GM12891 (cell line): ENCODE measurements at places on chromosomes 16 and 17.

- no peak for DNase-seq
These were observed 1.6 kb downstream of the BCAS3 start for GRCh38 chr17:60679287-60679686.

- DNase-seq = no peak
These were observed 72.7 kb upstream of the MYOCD start for GRCh38 chr17:12592941-12593340.

DNA sequence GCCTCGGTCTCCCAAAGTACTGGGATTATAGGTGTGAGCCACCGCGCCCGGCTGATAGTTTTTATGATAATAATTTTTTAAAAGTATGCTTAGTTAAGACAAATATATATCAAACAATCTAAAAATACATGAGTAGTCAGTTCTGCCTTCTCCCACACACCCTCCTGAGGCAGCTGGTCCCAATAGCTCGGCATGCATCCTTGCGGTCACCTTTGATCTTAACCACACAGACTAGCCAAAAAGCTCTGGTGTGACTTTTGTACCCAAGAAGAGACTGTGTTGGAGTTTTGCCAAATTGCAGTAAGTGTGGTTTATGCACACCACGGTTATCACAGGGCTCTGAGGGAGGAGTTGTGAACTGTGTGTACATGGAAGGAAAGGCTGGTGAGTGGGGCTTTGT, 25.6 kb downstream of the ATP6V0A1 start:
- peak; percentile 32 for DNase-seq

DNA sequence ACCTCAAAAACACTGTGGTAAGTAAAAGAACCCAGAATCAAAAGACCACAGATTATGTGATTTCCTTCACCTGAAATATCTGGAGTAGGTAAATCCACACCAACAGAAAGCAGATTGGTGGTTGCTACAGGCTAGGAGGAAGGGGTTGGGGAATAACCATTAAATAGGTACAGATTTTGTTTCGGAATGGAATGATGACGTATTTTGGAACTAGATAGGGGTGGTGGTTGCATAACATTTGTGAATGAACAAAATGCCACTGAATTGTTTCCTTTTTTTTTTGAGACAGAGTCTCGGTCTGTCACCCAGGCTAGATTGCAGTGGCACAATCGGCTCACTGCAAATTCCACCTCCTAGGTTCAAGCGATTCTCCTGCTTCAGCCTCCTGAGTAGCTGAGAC, 100.9 kb upstream of the RBFOX1 start:
- DNase-seq = no peak

DNA sequence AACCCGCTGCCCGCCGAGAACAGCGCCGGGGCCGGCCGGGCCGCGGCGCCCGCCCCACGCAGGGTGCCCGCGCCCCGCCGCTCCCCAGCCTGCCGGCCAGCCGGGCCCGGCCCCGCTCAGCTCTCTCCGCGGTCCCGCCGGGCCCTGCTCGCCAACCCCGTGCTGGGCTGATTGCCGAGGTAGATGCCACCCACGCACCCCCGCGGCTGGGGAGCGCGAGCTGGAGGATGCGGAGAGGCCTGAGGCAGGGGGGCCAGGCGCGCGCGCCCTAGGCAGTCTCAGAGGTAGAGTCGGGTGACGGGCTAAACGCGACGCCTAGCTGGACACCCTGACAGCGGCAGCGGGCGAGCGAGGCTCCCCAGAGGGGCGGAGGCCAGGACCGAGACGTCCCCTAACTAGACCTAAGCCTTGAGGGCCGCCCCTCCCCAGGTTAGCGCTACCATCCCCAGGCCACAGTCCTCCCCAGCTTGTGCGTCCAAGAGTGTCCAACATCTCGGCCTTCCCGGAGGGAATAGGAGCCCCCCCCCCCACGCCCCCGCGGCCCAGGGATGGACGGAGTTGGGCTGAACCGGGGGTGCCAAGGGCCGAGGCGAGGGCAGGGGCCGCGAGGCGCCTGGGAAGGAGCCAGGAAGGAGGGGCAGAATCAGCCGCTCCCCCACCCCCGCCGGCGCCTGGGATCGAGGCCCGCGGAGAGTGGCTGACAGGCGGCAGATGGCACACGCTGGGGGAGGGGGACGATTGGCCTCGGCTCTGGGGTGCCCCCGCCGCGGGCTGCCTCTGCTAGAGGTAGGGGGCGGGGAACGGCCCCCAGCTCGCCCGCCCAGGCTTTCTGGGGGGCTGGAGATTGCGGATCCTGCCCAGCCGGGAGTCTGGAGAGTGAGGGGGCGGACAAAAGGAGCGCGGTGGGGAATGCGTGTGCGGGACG, 2.5 kb upstream of the ZNF423 start:
- no peak for DNase-seq

DNA sequence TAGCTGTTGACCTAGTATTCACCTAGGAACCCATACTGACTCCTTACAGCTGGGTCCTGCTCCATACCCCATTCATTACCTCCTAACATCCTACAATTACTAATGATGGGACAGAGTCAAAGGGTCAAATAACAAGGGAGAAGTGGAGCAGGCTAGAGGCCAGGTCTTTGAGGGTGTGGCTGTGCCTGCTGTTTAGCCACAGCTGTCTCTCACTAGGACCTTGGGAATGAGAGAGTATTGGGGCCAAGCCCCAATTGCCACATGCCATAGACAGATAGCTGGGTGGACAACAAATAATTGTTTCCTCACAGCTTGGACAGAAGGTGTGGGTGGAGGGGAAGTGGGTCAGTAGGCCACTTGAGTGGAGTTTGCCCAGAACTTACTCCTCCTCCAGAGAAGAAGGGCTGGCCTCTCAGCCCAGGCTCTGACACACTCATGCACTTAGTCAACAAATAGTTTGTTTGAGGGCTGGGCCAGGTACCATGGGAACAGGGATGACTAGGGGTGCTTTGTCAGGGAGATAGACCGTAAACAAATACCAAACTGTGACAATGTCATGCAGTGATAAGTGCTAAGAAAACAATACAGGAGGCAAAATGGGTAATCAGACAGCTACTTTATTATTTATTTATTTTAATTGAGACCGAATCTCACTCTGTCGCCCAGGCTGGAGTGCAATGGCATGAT, 10.2 kb upstream of the CENPT start:
- no peak for DNase-seq

DNA sequence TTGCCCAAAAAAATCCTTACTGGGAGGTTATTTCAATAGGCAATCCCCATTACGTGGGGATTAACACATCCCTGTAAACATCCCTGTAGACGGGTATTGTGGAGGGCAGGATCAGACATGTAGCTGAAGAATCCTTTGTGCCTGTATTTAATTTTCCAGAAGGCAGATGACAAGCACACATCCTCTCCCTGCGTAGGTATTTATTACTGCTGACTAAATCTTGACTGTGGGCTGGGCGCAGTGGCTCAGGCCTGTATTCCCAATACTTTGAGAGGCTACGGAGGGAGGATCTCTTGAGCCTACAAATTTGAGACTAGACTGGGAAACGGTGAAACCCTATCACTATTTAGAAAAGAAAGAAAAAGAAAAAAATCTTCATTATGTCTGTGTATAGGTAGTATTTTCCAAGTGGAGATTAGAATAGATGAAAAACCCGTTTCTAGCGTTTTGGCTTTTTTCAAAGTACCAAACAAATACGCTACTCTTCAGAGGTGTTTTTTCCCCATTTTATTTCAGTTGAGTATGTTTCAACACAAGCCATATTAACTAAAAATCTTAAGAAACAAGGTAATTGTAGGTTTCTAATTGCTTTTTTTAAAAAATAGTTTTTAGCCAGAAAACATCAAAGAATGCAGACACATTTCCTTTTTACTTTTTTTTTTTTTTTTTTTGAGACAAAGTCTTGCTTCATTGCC, 1.5 kb upstream of the MARF1 start:
- DNase-seq = no peak

DNA sequence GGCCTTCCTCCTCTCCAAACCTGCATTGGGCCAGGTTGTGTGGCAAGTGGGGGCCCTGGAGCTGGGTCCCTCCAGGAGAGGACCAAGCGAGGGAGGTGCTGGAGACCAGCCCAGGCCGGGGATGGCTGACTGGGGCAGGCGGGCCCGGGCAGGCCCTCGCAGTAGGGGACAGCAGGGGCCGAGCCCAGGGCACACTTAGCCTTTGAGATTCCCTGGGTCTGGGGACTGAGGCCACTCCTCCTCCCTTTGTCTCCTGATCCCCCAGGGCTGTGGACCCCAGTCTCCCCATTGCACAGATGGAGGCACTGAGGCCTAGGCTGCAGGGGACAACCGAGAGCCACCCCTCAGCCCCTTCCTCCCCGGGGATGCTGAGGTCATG, 5.2 kb downstream of the FOXJ1 start:
- DNase-seq = no peak

- DNase-seq = no peak
These were observed 143.3 kb downstream of the AATF start for GRCh38 chr17:37092071-37092470.

GRCh38 chr17:50956750-50957523, 90.8 kb upstream of the TOB1 start:
- DNase-seq = no peak

GRCh38 chr17:82976982-82977488, 102.4 kb upstream of the METRNL start:
- DNase-seq = no peak

DNA sequence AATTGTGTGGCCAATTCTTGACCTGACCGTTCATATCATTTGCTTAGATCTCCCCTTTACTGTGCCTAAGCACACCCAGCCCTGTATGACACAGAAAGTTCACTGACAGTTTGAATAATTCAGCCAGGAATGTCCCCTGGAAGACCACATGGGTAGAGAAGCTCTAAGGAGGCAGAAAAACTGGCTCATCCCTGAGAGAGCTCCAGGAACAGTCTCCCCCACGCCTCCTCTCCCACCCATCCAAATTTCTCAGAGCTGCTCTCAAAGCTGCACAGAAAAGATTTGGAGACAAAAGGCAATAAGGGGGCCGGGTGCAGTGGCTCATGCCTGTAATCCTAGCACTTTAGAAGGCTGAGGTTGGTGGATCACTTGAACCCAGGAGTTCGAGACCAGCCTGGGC, 11.2 kb downstream of the PRAC1 start:
- no peak for DNase-seq

GRCh38 chr16:51149721-51150164, 1.3 kb downstream of the SALL1 start:
- DNase-seq = no peak

DNA sequence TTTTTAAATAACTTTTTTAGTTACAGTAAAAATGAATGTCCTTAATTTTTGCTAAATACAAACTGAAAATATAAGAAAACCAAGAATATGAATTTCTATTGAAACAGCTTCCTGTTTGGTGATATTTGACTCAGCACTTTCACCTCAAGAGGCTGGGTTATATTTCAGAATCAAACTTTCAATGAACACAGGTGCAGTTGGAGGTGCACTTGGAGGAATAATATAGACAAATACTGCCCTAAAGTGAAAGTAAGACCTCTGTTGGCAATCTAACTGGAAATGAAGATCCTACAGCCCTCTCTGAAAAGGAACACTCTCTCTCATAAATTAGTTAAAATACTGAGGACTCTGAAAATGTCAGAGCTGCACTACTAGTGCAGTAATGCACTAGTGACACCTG, 106.2 kb downstream of the BRIP1 start:
- no peak for DNase-seq

- no peak for DNase-seq
These were observed 3.4 kb upstream of the WIPI1 start for GRCh38 chr17:68460715-68461114.

- peak; percentile 44 for DNase-seq
These were observed 56.5 kb downstream of the MRM1 start for GRCh38 chr17:36657763-36658490.

DNA sequence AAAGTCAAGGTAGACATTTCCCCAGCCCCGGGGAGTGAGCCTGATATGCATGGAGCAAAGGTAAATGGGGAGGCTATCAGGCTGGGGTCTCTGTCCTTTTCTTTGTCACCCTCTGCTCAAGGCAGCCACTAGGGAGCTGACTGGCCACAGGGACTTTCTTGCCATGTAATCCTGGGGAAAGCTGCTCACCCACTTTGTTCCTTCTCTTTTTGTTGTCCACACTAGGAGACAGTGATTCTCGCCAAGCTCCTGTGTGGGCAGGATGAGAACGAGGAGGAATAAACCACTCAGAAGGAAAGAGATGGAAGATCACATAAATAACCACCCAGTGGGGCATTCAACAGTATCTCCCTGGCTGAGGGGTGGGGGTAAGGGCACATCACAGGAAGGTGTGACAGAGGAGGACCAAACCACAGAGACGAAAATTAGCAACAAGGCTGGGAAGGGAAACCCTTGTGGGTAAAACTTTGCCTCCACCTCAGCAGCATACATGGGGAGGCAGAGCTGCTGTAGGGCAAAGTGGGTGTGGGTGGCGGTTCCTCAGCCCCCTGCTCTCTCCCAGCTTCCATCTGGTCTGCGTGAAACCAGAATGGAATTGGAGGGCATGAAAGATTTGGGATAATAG, 26.2 kb upstream of the CCL1 start:
- DNase-seq = no peak

DNA sequence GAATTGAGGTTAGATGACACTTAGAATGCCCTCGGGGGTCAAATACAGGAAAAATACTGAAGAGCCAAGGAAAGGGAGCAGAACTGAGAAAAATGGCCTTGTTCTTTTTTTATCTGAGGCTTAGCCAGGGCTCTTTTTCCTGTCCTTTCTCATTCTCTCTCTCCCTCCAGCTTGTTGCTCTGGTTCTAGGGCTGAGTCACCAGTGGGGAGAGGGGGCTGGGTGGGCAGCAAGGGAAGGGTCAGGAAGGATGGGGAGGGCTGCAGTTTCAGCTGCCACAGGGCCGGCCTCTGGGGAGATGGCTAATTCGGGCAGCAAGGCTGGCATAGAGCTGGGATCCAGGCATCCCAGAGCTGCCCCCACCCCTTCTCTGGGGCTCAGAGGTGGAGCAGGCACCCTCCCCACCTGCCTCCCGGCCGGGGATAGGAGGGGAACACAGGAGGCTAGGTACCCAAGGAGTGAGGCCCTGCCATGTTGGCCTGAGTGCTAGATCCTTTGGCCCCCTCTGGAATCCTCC, 3.9 kb downstream of the ITGA3 start:
- DNase-seq = no peak

DNA sequence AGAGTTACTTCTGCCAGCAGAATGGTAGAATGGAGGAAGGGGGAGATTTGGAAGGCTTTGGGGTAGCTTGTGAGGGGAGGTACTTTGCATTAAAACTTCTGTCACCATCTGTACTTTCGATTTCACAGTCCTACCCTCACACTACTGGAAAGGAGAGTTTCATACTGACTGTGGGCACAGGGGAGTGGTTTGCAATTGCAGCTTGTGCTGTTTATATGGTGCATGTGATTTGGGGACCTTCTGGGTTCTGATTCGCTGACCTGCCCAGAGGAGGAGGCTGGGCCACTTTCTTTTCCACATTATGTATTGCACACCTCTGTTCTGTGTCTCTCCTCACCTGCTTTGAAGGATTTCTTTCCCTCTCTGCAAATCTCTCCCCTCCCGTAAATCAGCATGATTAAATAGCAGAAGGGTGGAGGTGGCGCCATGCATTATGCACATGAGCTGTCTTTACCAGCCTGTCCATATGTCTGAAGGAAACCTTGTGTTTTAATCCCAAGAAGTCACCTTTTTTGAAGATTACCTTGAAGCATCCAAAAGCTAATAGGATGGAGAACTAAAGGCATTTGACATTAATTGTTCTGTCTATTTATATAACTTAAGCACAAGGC, 90.9 kb downstream of the RBFOX1 start:
- no peak for DNase-seq
